ENCODE measurements at places on chromosomes 4 and X. TPM values are rescaled to one million over a fixed set of nuclear protein-coding genes. Genes with fewer than 3 reads are reported as not detected.

Gene BCORL1
- total RNA-seq: 14.3 TPM

Gene PDZD4
- total RNA-seq: not detected

Gene ATOH1
- total RNA-seq: not detected

Gene NRK
- not detected for total RNA-seq

Gene GAGE2A
- not detected for total RNA-seq

Gene ZNF185
- 1.7 TPM for total RNA-seq

Gene KIF4A
- 0.22 TPM for total RNA-seq

Gene SPANXA1
- total RNA-seq: not detected

Gene RPA4
- total RNA-seq: 2.7 TPM

Gene FAM149A
- not detected for total RNA-seq

Gene DCLK2
- total RNA-seq: 2.4 TPM

Gene DNAAF6
- total RNA-seq: not detected

Gene SPCS3
- 102 TPM for total RNA-seq

Gene CENPVL1
- total RNA-seq: not detected

Gene SOX3
- total RNA-seq: not detected

Gene UGT2B10
- total RNA-seq: not detected

Gene MAMLD1
- 1.8 TPM for total RNA-seq

Gene ERVMER34-1
- total RNA-seq: not detected

Gene CCSER1
- 39.5 TPM for total RNA-seq

Gene KLKB1
- 0.73 TPM for total RNA-seq

Gene CNKSR2
- total RNA-seq: 22.5 TPM

Gene RBMXL3
- total RNA-seq: not detected

Gene USP17L28
- total RNA-seq: not detected

Gene FAM114A1
- 2.9 TPM for total RNA-seq

Gene UCP1
- not detected for total RNA-seq

Gene IL2
- total RNA-seq: not detected

Gene SLC6A8
- 1.8 TPM for total RNA-seq

Gene SYTL5
- total RNA-seq: not detected

Gene NLGN4X
- total RNA-seq: not detected

Gene VSIG4
- total RNA-seq: not detected

Gene OTUD4
- total RNA-seq: 51.0 TPM

Gene OGT
- 330 TPM for total RNA-seq

Gene ARAF
- 103 TPM for total RNA-seq

Gene PRKG2
- 0.86 TPM for total RNA-seq

Gene MAGEC2
- total RNA-seq: not detected

Gene LRRC66
- 0.78 TPM for total RNA-seq

Gene USP26
- total RNA-seq: not detected

Gene AFF2
- 12.0 TPM for total RNA-seq

Gene AASDH
- 15.2 TPM for total RNA-seq

Gene EVC
- total RNA-seq: 1.1 TPM

Gene TMSB15C
- total RNA-seq: 5.4 TPM

Gene MTNR1A
- total RNA-seq: not detected

Gene F8A1
- total RNA-seq: 39.1 TPM

Gene SPARCL1
- not detected for total RNA-seq

Gene MAGEE2
- total RNA-seq: not detected

Gene FSTL5
- not detected for total RNA-seq

Gene TMSB15B
- 9.0 TPM for total RNA-seq

Gene NEUROG2
- not detected for total RNA-seq

Gene ARHGAP36
- total RNA-seq: not detected

Gene ENPP6
- not detected for total RNA-seq

Gene PRR32
- total RNA-seq: not detected

Measured in B cell (primary cell).